ENCODE measurements at places on chromosomes 1 and 21.
A peak's percentile ranks its signal among the peaks of the same experiment; 100 is the strongest.

- peak; percentile 91 for DNase-seq
Observed at GRCh38 chr1:161038523-161039153, at the start of gene TSTD1. TSS of gene TSTD1 (minus strand) at chr1:161038964. CDS start at chr1:161038889, 75 bp downstream.

DNA sequence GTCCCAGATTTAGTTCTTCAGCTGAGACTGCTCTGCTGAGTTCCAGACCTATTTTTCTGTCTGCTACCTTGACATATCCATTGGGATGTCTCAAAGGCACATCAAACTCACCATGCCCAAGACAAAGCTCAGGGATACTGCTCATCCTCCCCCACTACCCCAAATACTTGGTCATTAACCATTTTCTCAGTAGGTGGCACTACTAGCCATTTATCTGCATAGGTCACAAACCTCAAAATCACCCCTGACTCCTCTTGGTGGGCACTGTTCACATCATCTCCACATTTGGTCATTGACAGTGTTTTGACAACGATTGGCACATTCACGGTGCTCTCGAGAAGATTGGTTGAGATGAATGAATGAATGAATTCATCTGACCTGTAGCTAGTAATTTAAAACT lies 32.1 kb downstream of the CACNA1S start:
- no peak for DNase-seq

DNA sequence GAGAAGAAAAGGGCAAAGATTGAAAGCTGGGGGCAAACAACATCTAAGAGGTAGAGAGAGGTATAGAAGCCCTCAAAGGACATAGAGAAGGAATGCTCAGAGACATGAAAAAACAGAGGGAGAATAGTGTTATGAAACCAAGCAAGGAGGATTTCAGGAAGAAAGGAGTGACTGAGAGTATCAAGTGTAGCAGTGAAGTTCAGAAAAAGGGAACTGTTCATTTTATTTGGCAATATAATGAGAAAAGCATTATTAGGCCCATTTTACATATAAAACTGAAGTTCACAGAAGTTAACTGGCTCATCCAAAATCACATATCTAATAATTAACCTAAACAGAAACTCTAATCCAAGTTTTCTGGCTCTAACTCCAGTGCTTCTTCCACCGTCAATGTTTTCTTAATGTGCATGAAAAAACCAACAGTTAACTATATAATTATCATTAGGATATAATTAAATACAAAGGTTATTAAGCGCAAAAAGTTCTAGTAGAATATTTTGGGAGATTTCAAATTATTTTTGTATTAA lies 17.7 kb downstream of the NEXN start:
- DNase-seq, result no peak

- no peak for DNase-seq
Observed at GRCh38 chr1:194600716-194601115, 1414.3 kb upstream of the B3GALT2 start.

- DNase-seq, result no peak
Observed at GRCh38 chr1:18077657-18078215, 29.9 kb upstream of the IGSF21 start.

DNA sequence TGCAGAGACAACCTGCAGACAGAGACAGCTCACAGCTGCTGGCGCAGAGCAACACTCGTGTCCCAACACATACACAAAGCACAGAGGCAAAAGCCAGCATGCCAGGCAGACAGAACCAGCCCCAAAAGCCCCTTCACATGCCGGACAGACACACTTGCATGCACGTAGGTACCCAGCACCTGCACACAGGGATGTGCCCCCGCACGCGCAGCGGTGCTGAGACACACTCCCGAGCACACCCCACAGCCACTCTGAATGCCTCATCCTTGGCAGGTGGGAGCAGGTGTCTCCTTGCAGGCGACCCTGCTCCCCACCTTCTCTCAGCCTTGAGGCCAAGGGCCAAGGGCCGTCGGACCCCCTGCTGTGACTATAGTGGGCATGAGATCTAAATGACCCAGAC lies 41.2 kb upstream of the ZC3H12A start:
- no peak for DNase-seq

- no peak for DNase-seq
Observed at GRCh38 chr1:201606096-201606495, 67.2 kb downstream of the NAV1 start.

- DNase-seq, result no peak
Observed at GRCh38 chr1:38775175-38775845, 84.3 kb downstream of the RRAGC start.

GRCh38 chr1:15524021-15524282 lies at the start of gene CASP9:
TSS of gene CASP9 (minus strand) at chr1:15524215. CDS start at chr1:15524200, 15 bp downstream.
- DNase-seq, result no peak

DNA sequence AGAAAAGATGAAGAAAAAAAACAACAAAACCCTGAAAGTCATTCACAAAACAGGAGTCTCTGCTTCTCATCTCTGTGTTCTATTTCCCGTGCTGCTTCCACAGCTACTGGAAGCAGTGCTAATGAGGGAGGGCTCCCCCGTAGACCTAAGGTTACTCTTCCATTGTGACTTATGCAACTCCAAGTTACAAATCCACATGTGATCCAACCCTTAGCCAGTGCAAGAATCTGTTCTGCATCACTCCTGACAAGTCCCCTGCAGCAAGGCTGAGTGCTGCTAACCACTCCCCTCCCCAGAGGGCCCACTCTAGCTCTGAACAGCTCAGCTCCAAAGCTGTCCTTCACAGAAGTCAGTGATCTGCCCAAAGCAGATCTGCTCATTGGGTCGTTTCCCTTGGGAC lies 10.3 kb downstream of the DNALI1 start:
- no peak for DNase-seq

DNA sequence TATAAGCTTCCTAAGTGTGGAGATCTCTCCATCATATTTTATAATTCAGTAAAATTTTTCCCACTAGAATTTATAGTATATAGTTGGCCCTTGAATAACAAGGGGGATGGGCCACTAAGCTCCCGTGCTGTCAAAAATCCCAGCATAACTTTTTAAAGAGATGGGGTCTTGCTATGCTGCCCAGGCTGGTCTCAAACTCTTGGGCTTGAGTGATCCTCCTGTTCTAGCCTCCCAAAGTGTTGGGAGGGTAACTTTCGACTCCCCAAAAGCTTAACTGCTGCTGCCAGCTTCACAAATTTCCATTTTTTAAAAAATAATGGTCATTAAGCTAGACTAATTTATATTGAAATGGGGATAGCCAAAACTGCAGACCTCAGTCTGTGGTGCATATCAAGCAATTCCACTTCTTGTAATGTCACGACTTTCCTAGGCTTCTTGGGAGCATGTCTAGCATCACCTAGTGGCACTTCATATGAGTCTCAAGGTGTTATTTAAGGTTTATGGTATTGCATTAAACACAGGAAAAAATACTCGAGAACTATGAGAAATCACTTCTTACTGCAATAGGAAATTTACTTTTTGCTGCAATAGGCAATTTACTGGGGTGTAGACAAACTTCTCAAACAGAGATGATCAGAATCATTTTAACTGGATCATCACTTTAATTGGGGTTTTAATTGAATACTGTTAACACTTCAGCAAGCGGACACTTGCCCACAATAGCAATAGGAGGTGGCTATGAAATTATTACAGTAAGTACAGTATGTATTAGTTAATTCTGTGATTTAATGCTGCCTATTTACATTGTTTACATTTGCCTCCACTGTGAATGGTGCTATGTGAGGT lies 19.3 kb upstream of the ACTA1 start:
- no peak for DNase-seq

DNA sequence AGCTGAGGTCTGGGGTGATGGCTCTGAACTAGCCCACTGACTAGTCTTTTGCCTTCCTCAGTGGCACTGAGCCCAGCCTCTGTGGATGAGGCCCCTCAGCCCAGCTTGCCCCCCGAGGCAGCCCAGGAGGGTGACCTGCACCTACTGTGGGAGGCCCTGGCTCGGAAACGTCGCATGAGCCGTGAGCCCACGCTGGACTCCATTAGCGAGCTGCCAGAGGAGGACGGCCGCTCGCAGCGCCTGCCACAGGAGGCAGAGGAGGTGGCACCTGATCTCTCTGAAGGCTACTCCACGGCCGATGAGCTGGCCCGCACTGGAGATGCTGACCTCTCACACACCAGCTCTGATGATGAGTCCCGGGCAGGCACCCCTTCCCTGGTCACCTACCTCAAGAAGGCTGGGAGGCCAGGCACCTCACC lies 87.8 kb downstream of the TRIM11 start:
- DNase-seq, result no peak

GRCh38 chr1:170145061-170145460 lies 698 bp upstream of the NTMT2 start:
- DNase-seq, result no peak

- DNase-seq, result no peak
Observed at GRCh38 chr1:56378341-56379070, 200.9 kb downstream of the PLPP3 start.

- no peak for DNase-seq
Observed at GRCh38 chr1:94142022-94142421, 21.1 kb upstream of the ABCA4 start.

GRCh38 chr1:208357644-208358507 lies 113.7 kb upstream of the PLXNA2 start:
- DNase-seq, result no peak

DNA sequence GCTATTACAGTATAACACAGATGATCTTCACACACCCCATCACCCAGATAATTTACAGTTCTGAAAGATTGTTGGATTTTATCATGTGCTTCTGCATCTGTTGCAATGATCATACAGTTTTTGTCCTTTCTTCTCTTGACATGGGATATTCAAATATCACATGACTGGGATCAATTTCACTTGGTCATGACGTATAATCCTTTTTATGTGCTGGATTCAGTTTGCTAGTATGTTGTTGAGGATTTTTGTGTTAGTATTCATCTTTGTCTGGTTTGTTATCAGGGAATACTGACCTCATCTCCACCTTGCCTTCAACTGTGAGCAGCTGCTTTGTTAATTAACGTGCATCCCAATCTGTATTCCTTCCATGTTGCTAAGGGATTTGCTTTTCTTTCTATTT lies 44.7 kb upstream of the DISC1 start:
- DNase-seq, result no peak

- no peak for DNase-seq
Observed at GRCh38 chr1:243568793-243569192, 281.2 kb downstream of the AKT3 start.

DNA sequence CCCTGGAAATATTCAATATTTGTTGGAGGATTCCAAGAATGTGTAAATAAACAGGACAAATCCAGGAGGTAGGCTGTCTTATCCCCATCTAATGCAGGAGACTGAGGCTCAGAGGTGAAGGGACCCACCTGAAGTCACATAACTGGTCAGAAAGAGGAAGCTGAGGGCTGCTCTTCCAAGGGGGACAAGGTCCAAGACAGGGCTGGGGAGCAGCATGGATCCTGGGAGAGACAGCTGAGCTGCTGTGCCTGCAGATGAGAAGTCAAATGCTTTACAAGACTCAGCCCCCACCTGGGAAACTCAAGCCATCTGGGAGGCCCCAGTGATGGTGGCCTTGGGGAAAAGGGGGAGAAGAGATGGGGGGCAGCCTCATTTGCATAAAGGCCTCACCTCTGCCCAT lies 224.4 kb downstream of the PTPRU start:
- DNase-seq, result no peak

GRCh38 chr1:30382496-30382895 lies 340.9 kb downstream of the MATN1 start:
- DNase-seq, result no peak

DNA sequence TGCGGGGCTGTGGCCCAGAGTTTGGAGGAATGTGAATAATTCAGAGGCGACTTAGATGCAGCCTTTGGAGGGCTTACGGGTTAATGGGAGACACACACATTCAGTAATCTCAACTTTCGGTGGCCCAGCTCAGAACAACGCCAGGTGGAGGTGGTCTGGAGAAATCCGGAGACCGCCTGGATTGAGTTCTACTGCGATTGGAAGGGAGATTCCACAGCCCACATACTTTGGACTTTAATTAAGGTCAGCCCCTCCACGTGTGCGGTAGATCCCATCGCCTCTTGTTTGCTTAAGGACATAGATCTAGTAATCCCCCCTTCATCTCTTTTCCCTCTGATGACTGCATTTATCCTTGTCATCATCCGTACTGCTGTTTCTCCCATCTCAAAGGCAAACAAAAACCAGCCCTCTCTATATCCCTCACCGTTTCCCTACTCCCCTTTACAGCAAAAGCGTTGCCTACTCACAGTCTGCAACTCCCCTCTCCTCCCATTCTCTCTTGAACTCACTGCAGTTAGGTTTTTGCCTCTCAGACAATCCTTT lies 720 bp upstream of the BSDC1 start:
- no peak for DNase-seq

GRCh38 chr1:101307985-101308689 lies 71.3 kb downstream of the S1PR1 start:
- DNase-seq, result no peak

DNA sequence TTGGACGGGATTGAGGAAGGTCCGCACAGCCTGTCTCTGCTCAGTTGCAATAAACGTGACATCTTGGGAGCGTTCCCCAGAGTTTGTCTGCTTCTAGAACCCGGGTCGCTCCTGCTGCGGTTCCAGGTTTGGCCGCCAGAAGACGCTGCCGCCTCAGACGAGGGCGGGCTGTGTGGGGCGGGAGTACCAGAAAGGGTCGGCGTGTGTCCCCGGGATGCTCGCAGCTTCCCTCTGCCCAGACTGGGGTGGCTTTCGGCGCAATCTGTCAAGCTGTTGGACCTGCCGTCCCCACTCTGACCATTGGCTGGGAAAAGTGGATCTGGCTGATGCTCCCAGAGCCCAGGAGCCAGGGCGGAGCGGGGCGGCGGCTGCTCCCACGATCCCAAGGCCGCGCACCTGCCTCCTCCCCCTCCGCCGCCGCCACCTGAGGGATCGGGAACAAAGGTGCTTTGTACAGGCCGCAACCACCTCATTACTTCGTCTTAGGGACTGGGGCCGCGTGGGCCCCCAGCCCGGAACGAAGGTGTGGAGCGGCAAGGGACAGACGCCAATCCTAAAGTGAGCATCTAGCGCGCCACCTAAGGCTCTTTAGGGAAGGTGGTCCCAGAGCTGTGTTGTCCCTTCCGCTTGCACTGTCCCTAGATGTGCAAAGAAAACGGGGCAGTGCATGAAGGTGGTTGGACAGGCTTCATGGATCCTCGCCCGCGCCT lies 683 bp upstream of the EFNA4 start:
- DNase-seq, result peak; percentile 74

DNA sequence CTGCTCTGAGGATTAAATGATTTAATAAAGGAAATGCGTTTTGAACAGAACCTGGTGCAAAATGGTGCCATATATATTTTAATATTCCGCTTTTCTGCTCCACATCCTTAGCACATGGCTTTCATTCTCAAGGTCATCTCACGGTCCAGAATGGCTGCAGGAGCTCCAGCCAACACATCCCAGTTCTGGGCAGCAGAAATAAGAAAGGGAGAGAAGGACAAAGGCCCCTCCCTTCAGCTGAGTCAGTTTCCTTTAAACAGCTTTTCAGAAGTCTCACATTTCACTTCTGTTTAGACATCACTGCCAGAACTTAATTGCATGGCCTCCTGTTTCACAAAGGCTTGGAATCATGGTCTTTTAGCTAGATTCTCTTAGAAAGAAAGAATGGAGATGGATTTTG lies 75.2 kb upstream of the LRRN2 start:
- no peak for DNase-seq

DNA sequence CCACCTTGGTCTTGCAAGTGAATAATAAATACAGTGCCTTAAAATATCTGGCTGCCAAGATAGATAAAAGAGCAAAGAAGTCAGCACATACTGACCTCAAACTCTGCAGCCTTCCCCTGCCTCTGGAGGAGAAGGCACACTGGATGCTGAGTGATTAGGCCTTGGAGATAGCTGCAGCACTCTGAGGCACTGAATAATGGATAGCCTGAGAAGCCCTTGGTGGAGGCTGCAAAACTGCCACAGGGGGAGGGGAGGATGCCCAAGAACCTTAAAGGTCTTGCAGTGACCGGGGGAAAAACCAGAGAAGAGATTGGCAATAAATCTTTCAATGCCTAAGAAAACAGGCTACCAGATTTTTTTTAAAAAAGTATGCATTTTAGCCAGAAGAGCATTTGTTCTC lies 167.4 kb upstream of the PRMT6 start:
- DNase-seq, result no peak
